ENCODE measurements at places on chromosomes 11 and 22.

GRCh38 chr22:50717709-50718351, 20.2 kb upstream of the ACR start:
- DNase-seq = no peak

- DNase-seq = no peak
These were observed 772.7 kb downstream of the LRRC4C start for GRCh38 chr11:40686765-40687164.

DNA sequence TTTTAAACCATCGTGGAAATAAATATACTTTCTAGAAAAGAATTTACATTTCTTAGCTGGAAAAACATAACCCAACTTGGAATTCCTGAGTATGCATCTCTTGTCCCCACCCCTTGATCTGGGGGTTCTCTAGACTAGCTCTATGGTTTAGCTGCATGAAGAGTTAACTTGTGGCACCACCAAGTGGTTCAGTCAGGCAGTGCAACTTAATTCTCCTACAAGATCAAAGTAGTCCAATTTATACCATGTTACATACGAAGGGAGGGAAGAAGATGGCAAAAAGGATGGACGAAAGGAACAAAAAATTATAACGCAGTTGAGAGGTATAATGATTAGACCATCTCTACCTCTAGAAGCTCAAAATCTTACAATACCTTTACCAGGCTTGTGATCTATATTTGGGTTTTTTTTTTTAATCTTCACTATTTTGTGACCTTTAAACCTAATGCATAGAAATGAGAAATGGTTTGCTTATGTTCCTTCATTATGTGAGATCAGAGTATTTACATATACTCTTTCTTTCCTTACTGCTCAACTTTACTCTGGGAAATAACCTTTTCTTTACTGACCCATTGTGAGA, 28.5 kb upstream of the ALKBH3 start:
- peak; percentile 69 for DNase-seq

DNA sequence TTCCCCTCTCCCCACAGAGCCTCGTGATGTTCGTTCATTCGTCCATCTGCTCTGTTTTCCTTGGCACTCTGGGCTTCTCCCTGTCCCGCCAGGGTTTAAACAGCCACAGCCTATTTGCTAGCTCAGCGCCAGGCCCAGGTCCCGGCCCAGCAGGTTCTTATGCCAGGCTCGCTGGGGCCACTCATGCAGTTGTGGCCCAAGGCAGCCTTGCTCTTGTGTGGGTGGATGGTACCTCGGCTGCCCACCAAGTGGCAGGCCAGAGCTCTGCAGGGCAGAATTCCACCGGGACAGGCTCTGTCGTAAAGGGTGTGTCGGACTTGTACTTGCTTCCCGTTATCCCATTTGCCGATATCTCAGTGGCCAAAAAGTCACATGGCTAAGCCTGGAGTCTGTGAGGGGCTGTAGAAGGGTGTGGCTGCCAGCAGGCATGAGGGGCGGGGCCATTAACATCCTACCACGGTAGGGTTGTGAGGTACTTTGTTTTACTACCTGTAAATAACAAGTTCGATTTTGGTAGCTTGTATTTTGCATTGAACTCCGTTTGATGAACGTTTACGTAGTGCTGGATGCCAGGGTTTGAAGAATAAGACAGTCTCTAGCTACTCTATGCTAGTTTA, 7.9 kb downstream of the FAM118A start:
- peak; percentile 59 for DNase-seq

GRCh38 chr11:71199226-71199820, 53.1 kb downstream of the SHANK2 start:
- no peak for DNase-seq

GRCh38 chr22:41828516-41828915, 4.4 kb upstream of the SREBF2 start:
- DNase-seq = no peak

DNA sequence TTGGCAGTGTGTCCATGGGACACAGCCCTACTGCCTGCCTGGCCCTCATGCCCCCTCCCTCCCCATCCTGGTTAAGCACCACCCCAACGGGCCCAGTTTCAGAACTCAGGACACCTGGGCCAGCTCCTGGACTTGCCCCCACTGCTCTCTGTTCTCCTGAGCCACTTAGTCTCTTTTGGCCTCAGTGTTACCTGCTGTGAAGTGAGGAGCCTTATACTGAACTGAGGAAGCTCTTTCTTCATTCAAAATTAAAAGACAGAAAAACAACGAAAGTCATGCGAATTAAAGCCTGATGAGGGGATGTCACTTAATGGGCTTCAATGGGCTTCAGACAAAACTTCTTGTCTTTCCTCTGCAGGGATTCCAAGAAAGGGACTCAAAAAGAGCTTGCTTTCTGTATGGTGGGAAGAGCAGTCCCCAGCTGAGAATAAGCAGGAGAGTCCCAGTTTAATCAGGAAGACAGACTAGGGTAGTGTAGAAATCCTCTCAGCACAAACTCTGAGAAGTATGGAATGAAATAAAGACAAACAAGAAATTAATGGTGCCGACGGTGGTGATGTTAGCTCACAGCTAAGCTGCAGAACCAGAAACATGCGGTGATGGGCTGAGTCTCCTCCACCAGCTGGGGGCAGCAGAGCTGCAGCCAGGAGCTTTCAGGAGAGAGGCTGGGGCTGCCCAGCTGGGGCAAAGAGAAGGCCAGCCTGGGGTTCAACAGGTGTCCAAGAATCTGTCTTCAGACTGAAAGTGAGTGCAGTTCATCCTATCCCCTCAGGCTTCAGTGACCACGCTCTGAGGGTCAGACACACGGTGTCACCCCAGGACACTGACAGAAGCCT, 101.0 kb downstream of the GGTLC2 start:
- DNase-seq = peak; percentile 34

DNA sequence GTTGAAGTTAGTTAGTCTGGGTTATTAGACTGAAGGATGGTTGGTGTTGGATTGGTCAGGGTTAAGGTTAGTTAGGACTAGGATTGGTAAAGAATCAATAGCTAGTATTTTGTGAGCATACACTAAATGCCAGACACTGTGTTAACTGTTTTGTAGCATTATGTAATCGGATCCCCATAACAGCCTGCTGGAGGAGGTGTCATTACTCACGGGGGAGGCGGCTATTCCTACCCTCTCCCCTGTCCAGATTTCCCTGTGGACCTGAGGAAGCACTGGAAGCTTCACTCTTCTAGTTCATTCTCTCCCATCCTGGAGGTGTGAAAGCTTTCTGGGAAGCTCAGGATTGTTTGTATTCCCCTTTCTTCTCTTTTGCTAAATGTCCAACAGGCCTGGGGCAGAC, 40.5 kb upstream of the KCNJ11 start:
- DNase-seq = no peak

- DNase-seq = no peak
These were observed 22.2 kb downstream of the RASSF10 start for GRCh38 chr11:13031349-13031748.

- DNase-seq = no peak
These were observed 723 bp upstream of the CD82 start for GRCh38 chr11:44564670-44565210.

- no peak for DNase-seq
These were observed 76.8 kb downstream of the MPPED2 start for GRCh38 chr11:30509364-30509763.

DNA sequence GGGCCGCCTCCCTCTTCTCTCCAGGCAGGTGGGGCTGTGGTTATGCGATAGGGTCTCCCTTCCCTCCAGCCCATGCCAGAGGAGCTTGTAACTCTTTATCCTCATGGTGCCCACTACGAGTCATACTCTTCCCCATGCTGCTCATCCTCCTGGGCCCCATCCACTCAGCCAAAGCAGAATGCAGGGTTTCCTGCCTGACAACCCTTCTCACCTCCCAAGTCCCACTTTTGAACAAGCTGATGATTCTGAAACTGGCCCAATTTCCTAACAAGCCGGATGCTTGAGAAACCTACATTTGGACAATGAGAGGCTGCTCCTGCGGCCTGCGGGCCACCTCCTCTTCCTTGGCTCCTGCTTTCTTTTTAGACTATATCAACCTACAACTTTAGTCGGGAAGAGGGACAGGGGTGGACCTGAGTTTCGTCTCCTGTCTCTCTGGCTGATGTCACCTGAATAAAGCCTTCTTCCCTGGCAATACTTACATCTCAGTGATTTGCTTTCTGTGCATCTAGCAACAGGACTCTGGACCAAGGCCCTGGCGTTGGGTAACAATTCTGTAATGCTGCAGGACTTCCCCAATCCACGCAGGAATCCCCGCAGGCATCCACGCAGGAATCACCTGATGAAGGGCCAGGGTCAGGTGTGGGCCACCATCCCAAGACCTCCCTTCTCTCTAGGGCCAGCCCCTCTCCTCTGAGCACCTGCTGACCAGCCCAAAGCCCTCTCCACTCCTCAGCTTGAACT, 1.5 kb upstream of the NDUFS8 start:
- DNase-seq = no peak

GRCh38 chr22:19607192-19608002, 83.2 kb upstream of the CLDN5 start:
- DNase-seq = peak; percentile 48

DNA sequence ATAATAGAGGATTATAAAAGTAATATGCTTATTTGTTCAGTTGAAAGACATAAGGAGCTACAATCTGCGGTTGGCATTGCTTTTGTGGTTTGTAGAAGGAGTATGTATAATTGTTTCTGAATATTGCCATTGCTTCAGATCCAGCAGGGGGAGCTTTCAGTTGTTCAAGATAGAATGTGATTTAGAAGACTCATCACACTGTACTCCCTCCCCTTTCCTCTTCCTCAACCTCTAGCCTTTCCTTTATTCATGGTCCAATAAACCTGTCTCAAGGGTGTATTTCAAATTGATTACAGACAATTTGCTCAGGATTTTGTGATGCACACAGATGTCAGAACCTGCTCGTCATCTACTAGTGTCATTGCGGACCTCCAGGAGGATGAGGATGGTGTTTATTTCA, 9.8 kb downstream of the PRMT3 start:
- no peak for DNase-seq

- DNase-seq = no peak
These were observed 11.2 kb downstream of the KREMEN1 start for GRCh38 chr22:29083933-29084591.

- DNase-seq = no peak
These were observed 75.2 kb downstream of the TEAD1 start for GRCh38 chr11:12749442-12749841.

DNA sequence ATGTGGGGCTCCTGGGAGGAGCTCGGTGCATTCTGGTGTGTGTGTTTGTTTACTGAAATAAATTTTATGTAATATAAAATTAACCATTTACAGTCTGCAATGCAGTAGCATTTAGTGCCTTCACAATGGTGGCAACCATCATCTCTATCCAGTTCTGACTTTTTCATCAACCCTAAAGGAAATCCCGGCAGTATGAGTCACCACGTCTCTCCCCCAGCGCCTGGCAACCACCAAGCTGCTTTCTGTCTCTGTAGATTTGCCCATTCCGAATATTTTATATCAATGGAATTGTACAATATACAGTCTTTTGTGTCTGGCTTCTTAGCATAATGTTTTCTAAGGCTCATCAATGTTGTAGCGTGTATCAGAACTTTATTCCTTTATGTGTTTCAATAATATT, 300.5 kb downstream of the MIAT start:
- no peak for DNase-seq

GRCh38 chr11:59783632-59784090, 26.9 kb downstream of the MRPL16 start:
- DNase-seq = no peak

- DNase-seq = no peak
These were observed 24.8 kb downstream of the PPP6R2 start for GRCh38 chr22:50367778-50368500.

Data from head of caudate nucleus (tissue), 42 donors.